Right hindlimb (tissue), 1 donor: ENCODE measurements at places on chromosomes 11 and 22.

- no peak for DNase-seq
Measured at GRCh38 chr11:83287631-83288030, 1.5 kb upstream of the CCDC90B start.

- no peak for DNase-seq
Measured at GRCh38 chr11:95469258-95469657, 238.3 kb upstream of the SESN3 start.

GRCh38 chr11:85827748-85828639 lies 17.1 kb upstream of the SYTL2 start:
- no peak for DNase-seq

DNA sequence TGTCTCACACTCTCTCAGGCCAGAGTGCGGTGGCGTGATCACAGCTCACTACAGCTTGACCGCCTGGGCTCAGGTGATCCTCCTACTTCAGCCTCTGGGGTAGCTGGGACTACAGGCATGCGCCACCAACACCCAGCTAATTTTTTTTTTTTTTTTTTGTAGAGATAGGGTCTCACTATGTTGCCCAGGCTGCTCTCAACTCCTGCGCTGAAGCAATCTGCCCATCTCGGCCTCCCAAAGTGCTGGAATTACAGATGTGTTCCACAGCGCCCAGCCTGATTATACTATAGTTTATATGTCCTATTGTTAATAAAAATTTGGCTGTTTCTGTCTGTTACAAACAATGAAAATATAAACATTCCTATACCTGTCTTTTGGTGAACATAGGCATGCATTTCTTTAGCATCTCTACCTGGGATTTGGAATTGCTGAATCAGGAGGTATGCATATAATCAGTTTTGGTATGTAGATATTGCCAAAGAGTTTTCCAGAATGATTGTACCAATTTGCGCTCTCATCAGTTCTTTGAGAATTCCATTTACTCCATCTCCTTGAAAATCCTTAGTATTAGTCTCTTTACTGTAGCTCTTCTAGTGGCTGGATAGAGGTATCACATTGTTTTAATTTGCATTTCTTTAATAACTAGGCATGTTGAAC lies 78.8 kb downstream of the TEAD1 start:
- no peak for DNase-seq

- DNase-seq = no peak
Measured at GRCh38 chr11:40269865-40270264, 1189.6 kb downstream of the LRRC4C start.

DNA sequence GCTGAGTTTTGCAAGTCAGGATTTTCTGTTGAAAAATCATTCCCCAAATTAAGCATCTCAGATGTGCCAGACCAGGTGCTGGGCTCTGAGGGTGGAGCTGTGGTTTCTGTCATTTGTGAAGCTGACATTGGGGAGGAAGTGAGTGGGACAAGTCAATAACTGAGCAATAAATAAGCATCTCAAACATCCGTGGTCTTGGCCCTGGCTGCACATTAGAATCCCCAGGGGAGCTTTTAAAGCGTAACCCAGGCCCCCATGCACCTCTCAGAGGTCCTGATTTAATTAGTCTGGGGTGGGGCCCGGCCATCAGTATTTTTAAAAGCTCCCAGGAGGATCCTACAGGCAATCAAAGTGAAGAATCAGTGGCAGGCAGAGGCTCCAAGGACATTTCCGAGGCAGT lies 420.0 kb downstream of the MN1 start:
- no peak for DNase-seq

DNA sequence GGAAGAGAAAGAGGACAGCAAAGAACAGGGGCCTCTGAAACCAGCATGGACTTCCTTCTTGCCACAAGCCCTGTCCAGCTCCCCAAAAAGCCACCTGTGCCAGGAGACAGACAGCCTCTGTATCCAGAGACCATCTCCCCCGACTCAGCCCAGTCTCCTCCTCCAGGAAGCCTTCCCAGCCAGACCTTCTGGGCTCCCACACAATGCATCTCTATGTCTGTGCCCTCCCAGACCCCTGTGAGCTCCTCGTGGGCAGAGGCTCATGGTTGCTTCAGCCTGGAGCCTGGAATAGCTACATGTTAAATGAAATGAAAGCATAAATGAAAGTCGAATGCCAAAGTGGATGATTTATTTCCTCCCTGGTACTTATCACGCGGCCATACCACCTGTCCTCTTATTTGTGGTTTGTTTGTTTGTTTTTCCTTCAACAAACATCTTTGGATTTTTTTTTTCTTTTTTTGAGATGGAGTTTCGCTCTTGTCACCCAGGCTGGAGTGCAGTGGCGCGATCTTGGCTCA lies 7.3 kb upstream of the ARAP1 start:
- no peak for DNase-seq

- peak; percentile 62 for DNase-seq
Measured at GRCh38 chr11:61828629-61829407, 718 bp downstream of the FADS2 start.

- DNase-seq = no peak
Measured at GRCh38 chr11:68186061-68186460, 27.0 kb downstream of the KMT5B start.

DNA sequence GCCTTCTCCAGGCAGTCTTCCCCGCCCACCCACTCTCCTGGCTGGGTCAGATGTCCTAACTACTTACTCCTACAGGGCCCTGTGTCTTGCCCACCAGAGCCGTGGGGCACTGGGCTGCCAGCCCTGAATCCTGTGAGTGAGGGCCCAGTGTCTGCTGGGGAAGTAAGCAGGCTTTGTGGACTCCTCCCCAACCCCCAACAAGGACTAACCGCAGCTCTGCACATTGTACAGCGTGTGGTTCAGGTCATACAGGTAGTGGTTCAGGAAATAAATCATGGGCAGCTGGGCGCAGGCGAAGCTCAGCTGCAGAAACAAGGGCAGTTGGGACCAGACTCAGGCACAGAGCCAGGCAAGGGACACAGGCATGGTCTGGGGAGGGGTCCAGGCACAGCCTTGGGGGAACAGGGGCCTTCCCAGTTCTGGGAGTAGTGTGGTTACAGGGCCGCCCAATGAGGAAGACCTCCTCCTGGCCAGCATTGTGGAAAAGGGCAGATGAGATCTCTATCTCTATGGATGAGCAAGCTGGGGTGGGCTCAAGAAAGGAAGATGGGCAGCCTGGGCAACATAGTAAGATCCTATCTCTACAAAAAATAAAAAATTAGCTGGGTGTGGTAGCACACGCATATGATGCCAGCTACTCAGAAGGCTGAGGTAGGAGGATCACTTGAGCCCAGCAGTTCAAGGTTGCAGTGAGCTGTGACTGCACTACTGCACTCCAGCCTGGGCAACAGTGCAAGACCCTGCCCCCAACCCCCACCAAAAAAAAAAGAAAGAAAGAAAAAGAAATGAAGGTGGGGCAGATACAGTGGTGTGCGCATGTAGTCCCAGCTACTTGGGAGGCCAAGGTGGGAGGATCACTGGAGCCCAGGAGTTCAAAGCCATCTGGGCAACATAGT lies 5.5 kb downstream of the UNC93B1 start:
- no peak for DNase-seq

- no peak for DNase-seq
Measured at GRCh38 chr22:30885001-30885366, 83.6 kb downstream of the MORC2 start.

- DNase-seq = peak; percentile 79
Measured at GRCh38 chr11:47917599-47918369, 62.6 kb upstream of the PTPRJ start.
